Mesendoderm (in vitro differentiated cells): ENCODE measurements at places on chromosomes 1 and 21.

- no peaks in the 10 kb centered on the region for H3K36me3 ChIP-seq
- H3K27me3 ChIP-seq = no peaks in the 10 kb centered on the region
- H3K4me1 ChIP-seq = peaks cover 2% of the 10 kb centered on the region
- no peak for DNase-seq
- H3K4me3 ChIP-seq = no peak overlapping the region
- H3K27ac ChIP-seq = no peak overlapping the region
Observed at GRCh38 chr1:225461533-225462428, 33.9 kb upstream of the LBR start.

GRCh38 chr1:204493145-204493983 lies 1.2 kb downstream of the PIK3C2B start:
- no peaks in the 10 kb centered on the region for H3K27me3 ChIP-seq
- peaks cover 7% of the 10 kb centered on the region for H3K4me1 ChIP-seq
- peak; percentile 75 for DNase-seq
- H3K4me3 ChIP-seq = peak overlapping the region; percentile 73

DNA sequence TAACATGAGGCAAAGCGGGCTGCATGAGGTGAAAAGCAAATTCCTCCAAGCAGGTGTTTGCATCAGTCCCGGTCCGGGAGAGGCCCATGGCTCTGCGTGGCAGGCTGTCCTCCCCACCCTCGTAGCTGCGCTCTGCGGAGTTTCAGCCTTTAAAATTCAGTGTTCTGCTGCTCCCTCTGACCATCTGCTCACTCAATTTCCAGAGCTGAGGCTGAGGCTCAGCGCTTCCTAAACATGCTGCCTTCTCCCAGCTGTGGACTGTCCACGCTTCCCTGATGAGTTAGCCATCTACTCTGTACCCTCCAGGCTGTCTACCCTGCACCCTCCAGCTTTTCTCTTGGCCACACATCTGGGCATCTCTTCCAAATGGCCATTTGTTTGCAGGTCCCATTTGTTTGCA lies 87.7 kb downstream of the KCNJ6 start:
- no peak overlapping the region for H3K27ac ChIP-seq
- no peaks in the 10 kb centered on the region for H3K4me1 ChIP-seq
- H3K27me3 ChIP-seq = no peaks in the 10 kb centered on the region
- H3K4me3 ChIP-seq = no peak overlapping the region
- DNase-seq = no peak

- no peak overlapping the region for H3K4me3 ChIP-seq
- H3K36me3 ChIP-seq = no peaks in the 10 kb centered on the region
- H3K27me3 ChIP-seq = peaks cover 2% of the 10 kb centered on the region
- H3K27ac ChIP-seq = no peak overlapping the region
- DNase-seq = no peak
Observed at GRCh38 chr1:204191456-204191855, 4.8 kb downstream of the KISS1 start.

GRCh38 chr21:29376556-29376955 lies 77.8 kb downstream of the BACH1 start:
- peak; percentile 89 for DNase-seq
- no peaks in the 10 kb centered on the region for H3K36me3 ChIP-seq
- no peaks in the 10 kb centered on the region for H3K27me3 ChIP-seq
- no peak overlapping the region for H3K4me3 ChIP-seq
- peaks cover 3% of the 10 kb centered on the region for H3K4me1 ChIP-seq
- H3K27ac ChIP-seq = no peak overlapping the region

- DNase-seq = no peak
- no peaks in the 10 kb centered on the region for H3K36me3 ChIP-seq
- no peak overlapping the region for H3K4me3 ChIP-seq
- no peaks in the 10 kb centered on the region for H3K4me1 ChIP-seq
- H3K27me3 ChIP-seq = no peaks in the 10 kb centered on the region
Observed at GRCh38 chr21:37696936-37697335, 219.3 kb downstream of the KCNJ6 start.

- no peaks in the 10 kb centered on the region for H3K27me3 ChIP-seq
- no peaks in the 10 kb centered on the region for H3K36me3 ChIP-seq
- H3K4me1 ChIP-seq = no peaks in the 10 kb centered on the region
Observed at GRCh38 chr21:40929833-40930232, 82.9 kb upstream of the DSCAM start.

- H3K36me3 ChIP-seq = no peaks in the 10 kb centered on the region
- no peak overlapping the region for H3K27ac ChIP-seq
- DNase-seq = no peak
- H3K4me1 ChIP-seq = no peaks in the 10 kb centered on the region
- H3K4me3 ChIP-seq = no peak overlapping the region
Observed at GRCh38 chr1:228366866-228367741, 39.5 kb downstream of the TRIM11 start.

DNA sequence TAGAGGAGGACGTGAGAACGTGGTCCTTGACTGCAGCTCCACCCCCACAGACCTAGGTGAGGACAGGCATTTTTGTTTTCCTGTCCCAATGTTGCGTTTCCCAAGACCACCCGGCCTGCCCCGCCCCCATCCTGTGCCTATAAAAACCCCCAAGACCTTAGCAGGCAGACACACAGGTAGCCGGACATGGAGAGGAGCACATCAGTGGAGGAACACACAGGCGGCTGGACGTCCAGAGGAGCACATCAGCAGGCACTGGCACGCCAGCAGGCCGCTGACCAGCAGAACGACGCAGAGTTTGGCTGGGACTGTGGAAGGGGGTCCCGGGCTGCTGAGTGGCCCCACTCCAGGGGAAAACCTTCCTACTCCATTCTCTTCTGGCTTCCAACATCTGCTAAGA lies 12.7 kb upstream of the HMGCL start:
- no peaks in the 10 kb centered on the region for H3K27me3 ChIP-seq
- no peaks in the 10 kb centered on the region for H3K4me1 ChIP-seq
- peak; percentile 7 for DNase-seq
- no peak overlapping the region for H3K27ac ChIP-seq

GRCh38 chr1:38222891-38223290 lies 176.3 kb upstream of the POU3F1 start:
- no peaks in the 10 kb centered on the region for H3K36me3 ChIP-seq
- no peak overlapping the region for H3K27ac ChIP-seq
- H3K27me3 ChIP-seq = no peaks in the 10 kb centered on the region
- peaks cover 2% of the 10 kb centered on the region for H3K4me1 ChIP-seq
- DNase-seq = no peak

- H3K36me3 ChIP-seq = no peaks in the 10 kb centered on the region
- no peak overlapping the region for H3K27ac ChIP-seq
- H3K4me1 ChIP-seq = no peaks in the 10 kb centered on the region
Observed at GRCh38 chr1:239016337-239016736, 370.0 kb upstream of the CHRM3 start.

GRCh38 chr1:197733324-197733723 lies 42.0 kb downstream of the DENND1B start:
- H3K27ac ChIP-seq = no peak overlapping the region
- no peaks in the 10 kb centered on the region for H3K27me3 ChIP-seq
- H3K4me1 ChIP-seq = no peaks in the 10 kb centered on the region
- H3K36me3 ChIP-seq = no peaks in the 10 kb centered on the region
- DNase-seq = no peak

GRCh38 chr1:202002507-202002906 lies 7.9 kb upstream of the ELF3 start:
- H3K4me1 ChIP-seq = peaks cover 4% of the 10 kb centered on the region
- H3K36me3 ChIP-seq = peaks cover 10% of the 10 kb centered on the region

DNA sequence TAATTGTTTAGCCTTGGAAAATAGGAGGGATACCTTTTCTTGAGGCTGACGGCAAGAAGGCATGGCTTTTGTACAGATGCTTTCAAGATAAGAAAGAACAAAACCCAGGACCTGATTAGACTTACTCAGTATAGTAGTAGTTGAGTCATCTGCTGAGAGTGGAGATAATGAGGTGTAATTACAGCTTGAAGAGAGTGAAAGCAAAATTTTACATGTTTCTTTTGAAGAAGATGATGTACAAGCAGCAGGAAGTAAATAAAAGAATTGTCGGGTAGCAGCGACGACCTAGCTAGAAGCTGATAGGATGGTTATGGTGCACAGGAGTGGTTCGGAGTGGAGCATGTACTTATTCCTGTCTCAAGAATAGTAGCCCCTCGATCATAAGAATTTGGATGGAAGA lies 6.6 kb downstream of the ANGPTL1 start:
- H3K27me3 ChIP-seq = no peaks in the 10 kb centered on the region
- H3K4me1 ChIP-seq = no peaks in the 10 kb centered on the region
- H3K27ac ChIP-seq = no peak overlapping the region
- no peaks in the 10 kb centered on the region for H3K36me3 ChIP-seq

- no peak overlapping the region for H3K4me3 ChIP-seq
- H3K27me3 ChIP-seq = no peaks in the 10 kb centered on the region
- H3K27ac ChIP-seq = no peak overlapping the region
Observed at GRCh38 chr1:59514061-59514909, 217.4 kb downstream of the FGGY start.

- H3K27me3 ChIP-seq = no peaks in the 10 kb centered on the region
- H3K36me3 ChIP-seq = no peaks in the 10 kb centered on the region
- H3K4me3 ChIP-seq = no peak overlapping the region
Observed at GRCh38 chr1:180851995-180852887, 60.5 kb upstream of the KIAA1614 start.

DNA sequence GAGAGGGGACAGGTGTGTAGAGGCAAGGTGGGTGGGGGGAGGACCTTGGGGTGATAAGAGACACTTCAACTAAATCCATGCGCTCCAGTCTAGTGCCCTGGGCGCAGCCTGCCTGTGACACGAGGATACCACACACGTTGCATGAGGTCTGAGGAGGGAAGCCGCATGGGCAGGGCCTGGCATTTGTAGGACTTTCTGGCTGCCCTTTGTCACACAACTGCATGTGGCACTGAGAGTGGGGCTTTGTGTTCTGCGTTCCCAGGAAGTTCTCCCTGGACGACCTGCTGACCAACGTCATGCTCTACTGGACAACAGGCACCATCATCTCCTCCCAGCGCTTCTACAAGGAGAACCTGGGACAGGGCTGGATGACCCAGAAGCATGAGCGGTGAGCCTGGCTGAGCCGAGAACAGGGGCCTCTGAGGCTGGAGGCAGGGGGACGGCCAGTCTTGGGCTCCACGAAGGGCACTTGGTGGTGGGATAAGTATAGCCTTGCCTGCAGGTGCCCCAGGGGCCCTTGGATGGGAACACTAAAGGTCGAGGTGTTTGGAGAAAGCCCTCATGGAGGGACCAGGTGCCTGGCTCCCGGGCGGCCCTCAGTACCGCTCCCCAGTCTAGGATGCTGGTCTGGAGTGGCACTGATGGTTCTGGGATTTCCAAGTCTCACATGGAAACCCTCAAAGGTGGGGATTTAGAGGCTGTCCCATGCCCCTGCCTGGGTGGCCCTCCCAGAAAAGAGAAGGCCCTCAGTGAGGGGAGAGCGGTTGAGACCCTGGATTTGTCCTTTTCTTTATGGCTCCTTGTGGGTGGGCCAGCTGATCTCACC lies 34.5 kb downstream of the EPHX1 start:
- no peaks in the 10 kb centered on the region for H3K4me1 ChIP-seq
- H3K4me3 ChIP-seq = no peak overlapping the region
- no peak for DNase-seq

- peak overlapping the region; percentile 50 for H3K4me3 ChIP-seq
- no peaks in the 10 kb centered on the region for H3K36me3 ChIP-seq
- peak overlapping the region; percentile 87 for H3K27ac ChIP-seq
- H3K27me3 ChIP-seq = no peaks in the 10 kb centered on the region
- DNase-seq = peak; percentile 46
- H3K4me1 ChIP-seq = no peaks in the 10 kb centered on the region
Observed at GRCh38 chr1:53197291-53198200, 922 bp downstream of the CPT2 start.

DNA sequence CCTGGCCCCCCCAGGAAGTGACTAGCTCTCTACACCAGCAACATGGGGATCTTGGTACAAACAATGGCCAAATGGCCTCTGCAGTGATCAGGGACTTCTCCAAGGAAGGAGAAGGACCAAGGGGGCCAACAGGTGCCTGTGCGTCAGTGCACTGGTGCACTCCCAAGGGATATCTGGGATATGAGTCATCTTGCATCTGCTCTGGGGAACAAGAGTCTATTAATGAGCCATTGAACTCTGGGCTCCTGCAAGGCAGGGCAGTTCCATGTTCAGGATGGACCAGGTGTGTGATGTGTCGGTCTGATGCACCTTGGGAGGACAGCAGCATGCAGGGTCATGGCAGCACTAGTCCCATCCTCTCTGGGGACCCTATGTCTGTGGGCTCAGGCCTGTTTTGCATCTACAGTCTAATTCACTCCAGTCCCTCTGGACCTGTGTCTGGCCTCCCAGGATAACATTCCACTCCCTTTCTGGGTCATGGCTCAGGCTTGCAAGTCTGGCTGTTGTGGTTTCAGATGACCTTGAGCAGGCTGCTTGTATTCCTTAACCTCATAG lies 125.3 kb downstream of the TRABD2B start:
- H3K27ac ChIP-seq = no peak overlapping the region
- peaks cover 2% of the 10 kb centered on the region for H3K4me1 ChIP-seq
- H3K36me3 ChIP-seq = no peaks in the 10 kb centered on the region
- H3K27me3 ChIP-seq = no peaks in the 10 kb centered on the region

DNA sequence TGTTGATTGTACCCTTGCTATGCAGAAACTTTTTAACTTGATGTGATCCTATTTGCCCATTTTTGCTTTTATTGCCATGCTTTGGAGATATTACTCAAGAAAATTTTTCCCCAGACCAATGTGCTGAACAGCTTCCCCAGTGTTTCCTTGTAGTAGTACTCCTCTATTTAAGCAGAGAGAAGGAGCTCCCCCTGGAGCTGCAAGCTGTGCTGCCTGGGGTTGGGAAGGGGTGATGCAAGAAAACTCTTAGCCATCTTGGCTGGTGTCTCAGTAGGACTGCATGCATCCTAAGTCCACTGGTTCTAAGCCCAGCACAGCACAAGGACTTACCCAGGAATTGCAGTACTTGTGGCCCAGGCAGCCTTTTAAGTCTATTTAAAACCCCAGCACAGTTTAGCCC lies 121.6 kb downstream of the NTMT2 start:
- H3K36me3 ChIP-seq = no peaks in the 10 kb centered on the region
- peak; percentile 71 for DNase-seq
- no peaks in the 10 kb centered on the region for H3K27me3 ChIP-seq
- no peak overlapping the region for H3K4me3 ChIP-seq
- H3K27ac ChIP-seq = no peak overlapping the region

- no peak overlapping the region for H3K27ac ChIP-seq
- no peaks in the 10 kb centered on the region for H3K36me3 ChIP-seq
- no peak overlapping the region for H3K4me3 ChIP-seq
- H3K27me3 ChIP-seq = no peaks in the 10 kb centered on the region
- DNase-seq = no peak
Observed at GRCh38 chr1:209863766-209864485, 36.2 kb downstream of the UTP25 start.

- DNase-seq = peak; percentile 46
- no peaks in the 10 kb centered on the region for H3K36me3 ChIP-seq
- no peaks in the 10 kb centered on the region for H3K27me3 ChIP-seq
- no peaks in the 10 kb centered on the region for H3K4me1 ChIP-seq
Observed at GRCh38 chr1:110477041-110477440, 26.1 kb downstream of the PROK1 start.

DNA sequence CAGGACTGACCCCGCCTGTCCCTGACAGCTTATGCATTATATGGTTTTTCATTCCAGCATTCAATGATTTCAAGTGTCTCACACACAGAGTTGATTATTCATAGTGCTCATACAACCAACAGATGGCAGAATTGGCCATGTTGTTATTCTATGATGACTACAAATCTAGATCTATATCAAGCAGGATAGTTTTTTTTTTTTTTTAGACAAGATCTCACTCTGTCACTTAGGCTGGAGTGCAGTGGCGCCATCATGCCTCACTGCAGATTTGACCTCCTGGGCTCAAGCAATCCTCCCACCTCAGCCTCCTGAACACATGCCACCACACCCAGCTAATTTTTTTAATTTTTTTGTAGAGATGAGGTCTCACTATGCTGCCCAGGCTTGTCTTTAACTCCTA lies 40.1 kb upstream of the LRRC8D start:
- no peaks in the 10 kb centered on the region for H3K36me3 ChIP-seq
- no peak overlapping the region for H3K27ac ChIP-seq
- DNase-seq = peak; percentile 40
- no peaks in the 10 kb centered on the region for H3K4me1 ChIP-seq
- no peak overlapping the region for H3K4me3 ChIP-seq

- H3K36me3 ChIP-seq = no peaks in the 10 kb centered on the region
- no peak for DNase-seq
- H3K4me3 ChIP-seq = no peak overlapping the region
- no peaks in the 10 kb centered on the region for H3K4me1 ChIP-seq
Observed at GRCh38 chr1:162666006-162666645, 33.9 kb downstream of the DDR2 start.
